Stimulated activated CD4-positive, alpha-beta T cell treated with anti-CD3 and anti-CD28 coated beads, Interleukin-12 subunit alpha, Interleukin-12 subunit beta, amount 100 ng/mL, for 4 hours (primary cell): ENCODE measurements at places on chromosomes 5 and 9.
A peak's percentile ranks its signal among the peaks of the same experiment; 100 is the strongest.

DNA sequence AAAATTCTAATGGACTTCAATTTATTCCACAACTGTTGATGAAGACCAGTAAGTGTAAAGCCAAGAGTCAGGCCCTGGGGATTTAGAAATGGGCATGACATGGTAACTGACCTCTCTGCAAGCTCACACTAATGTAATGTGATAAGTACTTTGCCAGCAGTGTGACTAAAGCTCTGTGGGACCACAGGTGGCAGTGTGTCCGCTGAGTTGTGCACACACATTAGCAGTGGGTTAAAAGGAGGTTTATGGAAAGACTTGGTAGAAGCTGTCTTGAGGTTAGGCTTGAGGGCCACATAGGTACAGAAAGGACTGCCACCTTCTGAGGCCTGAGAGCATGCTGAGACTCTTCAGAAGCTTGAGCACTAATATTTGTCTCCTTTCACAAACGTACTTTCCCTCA lies 67.6 kb downstream of the UBAP1 start:
- DNase-seq = no peak

- DNase-seq = no peak
Measured at GRCh38 chr9:137316012-137316981, 14.2 kb upstream of the NRARP start.

DNA sequence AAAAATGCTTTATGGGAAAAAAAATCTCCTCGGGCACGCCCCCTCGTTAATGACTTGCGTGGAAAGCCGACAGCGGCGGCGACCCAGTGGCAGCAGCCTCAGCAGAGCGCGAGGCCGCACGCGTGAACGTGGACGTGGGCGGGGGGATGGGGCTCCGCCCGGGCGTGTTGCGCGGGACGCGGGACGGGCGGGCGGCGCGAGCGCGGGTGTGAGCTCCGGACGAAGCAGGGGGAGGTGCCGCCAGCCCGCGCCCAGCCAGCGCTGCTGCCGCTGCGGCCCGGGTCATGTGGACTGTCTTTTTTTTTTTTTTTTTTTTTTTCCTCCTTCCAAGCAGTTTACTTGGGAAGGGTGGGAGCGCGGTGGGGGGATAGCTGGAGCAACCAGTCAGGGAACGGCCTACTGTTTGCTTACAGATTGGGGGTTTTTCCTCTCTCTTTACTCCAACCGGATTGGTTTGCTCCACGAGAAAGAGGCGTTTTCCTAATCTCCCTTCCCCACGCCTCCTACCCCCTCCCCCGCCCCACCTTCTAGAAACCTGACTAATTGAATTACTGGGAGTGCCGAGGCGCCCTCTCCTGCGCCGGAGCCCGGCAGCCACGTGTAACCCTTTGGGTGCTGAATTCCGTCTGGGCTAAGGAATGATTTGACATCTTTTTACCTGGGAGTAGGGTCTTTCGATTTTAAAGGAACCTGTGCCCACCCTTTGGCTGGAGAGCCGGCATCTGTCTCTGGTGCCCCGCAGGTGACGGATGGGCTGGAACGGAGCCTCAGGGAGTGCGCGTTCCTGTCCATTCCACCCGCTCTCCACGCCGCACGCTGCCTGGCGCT lies 1.7 kb upstream of the EFNA5 start:
- DNase-seq = no peak

- DNase-seq = peak; percentile 49
Measured at GRCh38 chr5:52800394-52801213, 12.9 kb downstream of the ITGA1 start.

DNA sequence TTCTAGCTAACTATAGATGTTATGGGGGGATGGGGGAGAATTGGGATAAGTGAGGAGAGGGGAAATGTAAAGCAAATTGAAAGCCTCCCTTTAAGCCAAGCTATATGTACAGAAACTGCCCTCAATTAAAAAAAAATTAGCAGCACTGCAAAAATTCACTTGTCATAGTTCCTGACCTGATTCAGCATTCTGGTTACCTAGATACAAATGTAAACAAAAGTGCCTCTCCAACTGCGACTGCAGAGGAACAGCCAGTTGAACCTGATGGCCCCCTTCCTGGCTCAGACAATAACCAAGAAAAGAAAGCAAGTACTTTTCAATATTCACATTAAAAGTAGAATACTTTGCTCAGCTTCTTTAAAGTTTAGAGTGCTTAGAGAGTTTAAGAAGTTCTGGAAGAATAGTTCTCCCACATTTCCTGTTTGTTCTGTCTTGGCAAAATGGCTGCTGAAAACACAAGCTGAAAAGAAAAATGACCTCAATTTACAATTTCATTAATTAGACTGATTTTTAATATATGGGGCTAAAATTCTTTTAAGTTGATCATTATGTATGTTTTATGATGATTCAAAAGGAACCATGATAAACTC lies 1.5 kb downstream of the FAM81B start:
- DNase-seq = no peak

DNA sequence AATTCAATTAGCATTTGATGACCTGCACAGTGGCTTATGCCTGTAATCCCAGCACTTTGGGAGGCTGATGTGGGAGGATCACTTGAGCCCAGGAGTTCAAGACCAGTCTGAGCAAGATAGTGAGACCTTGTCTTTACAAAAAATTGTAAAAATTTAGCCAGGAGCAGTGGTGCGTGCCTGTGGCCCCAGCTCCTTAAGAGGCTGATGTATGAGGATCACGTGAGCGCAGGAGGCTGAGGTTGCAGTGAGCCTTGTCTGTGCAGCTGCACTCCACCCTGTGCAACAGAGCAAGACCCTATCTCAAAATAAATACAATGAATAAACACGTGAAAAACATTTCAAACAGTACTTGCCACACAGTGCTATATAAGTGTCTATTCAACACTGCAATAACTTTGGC lies 4.2 kb downstream of the ABCA1 start:
- no peak for DNase-seq

GRCh38 chr9:115758441-115758840 lies 395.1 kb upstream of the PAPPA start:
- no peak for DNase-seq

DNA sequence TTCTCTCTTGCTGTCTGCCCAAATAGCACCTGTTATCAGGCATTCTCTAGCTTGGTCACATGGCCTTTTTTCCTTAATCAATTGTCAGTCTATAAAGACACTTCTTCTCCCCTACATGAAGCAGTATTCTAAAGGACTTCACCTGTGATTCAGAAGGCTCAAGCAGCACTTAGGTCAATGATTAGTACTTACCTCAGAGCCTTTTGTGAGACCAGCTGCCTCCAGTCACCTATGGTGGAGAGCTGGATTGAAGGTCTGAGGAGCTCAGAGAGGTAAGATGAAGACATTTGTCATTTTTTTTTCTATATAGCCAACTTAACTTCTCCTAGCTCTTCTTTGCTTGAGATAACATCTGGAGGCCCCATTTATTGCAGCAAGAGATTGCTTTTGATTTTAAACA lies 278.3 kb upstream of the PCSK5 start:
- no peak for DNase-seq

DNA sequence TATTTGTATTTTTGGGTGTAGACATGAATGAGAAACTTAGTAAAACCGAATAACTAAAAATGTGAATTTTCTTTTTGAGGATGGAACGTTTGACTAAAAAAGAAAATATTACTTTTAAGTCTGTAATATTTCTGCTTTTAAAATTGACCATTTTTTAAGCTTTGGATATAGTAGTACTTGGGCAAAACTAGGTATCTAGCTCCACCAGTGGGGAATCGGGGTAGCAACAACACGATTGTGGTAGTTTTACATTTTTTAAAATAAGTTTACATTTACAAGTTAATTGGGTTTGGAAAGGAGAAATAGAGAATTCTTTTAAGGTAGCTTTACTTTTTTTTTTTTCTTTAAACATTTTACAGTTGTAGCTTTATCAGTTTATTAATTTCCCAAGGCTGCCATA lies 154.4 kb downstream of the MAN2A1 start:
- DNase-seq = no peak

DNA sequence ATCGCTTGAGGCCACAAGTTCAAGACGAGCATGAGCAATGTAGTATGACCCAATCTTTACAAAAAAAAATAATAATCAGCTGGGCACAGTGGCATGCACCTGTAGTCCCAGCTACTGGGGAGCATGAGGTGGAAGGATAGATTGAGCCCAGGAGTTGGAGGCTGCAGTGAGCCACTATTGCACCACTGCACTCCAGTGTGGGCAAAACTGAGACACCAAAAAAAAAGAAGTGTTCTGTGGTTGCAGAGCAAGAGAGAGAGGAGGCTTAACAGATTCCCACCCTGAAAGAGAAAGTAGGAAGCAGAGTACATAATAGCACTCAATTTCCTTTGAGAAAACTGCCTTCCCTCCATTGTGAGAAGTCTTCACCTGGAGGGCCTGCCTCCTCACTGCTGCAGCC lies 52.6 kb downstream of the ALDH7A1 start:
- no peak for DNase-seq

GRCh38 chr9:19788152-19788551 lies 685 bp downstream of the SLC24A2 start:
- no peak for DNase-seq
